Suprapubic skin (tissue), 4 donors: ENCODE measurements at places on chromosomes 3 and 15.

- DNase-seq = no peak
- no peaks in the 10 kb centered on the region for H3K27me3 ChIP-seq
- no peak overlapping the region for H3K4me3 ChIP-seq
These were observed 273.0 kb upstream of the COL8A1 start for GRCh38 chr3:99365396-99365795.

- H3K4me3 ChIP-seq = no peak overlapping the region
- H3K36me3 ChIP-seq = peaks cover 6% of the 10 kb centered on the region
- peaks cover 12% of the 10 kb centered on the region for H3K4me1 ChIP-seq
- no peak overlapping the region for H3K27ac ChIP-seq
- DNase-seq = no peak
These were observed 5.9 kb downstream of the FAM162A start for GRCh38 chr3:122389892-122390291.

GRCh38 chr3:160648701-160649100 is 28.3 kb upstream of the ARL14 start:
- no peaks in the 10 kb centered on the region for H3K27me3 ChIP-seq
- DNase-seq = no peak
- no peaks in the 10 kb centered on the region for H3K4me1 ChIP-seq
- H3K4me3 ChIP-seq = no peak overlapping the region
- H3K36me3 ChIP-seq = no peaks in the 10 kb centered on the region

GRCh38 chr3:68288085-68288484 is 633.7 kb upstream of the SUCLG2 start:
- no peak overlapping the region for H3K27ac ChIP-seq
- no peaks in the 10 kb centered on the region for H3K36me3 ChIP-seq
- H3K27me3 ChIP-seq = no peaks in the 10 kb centered on the region

DNA sequence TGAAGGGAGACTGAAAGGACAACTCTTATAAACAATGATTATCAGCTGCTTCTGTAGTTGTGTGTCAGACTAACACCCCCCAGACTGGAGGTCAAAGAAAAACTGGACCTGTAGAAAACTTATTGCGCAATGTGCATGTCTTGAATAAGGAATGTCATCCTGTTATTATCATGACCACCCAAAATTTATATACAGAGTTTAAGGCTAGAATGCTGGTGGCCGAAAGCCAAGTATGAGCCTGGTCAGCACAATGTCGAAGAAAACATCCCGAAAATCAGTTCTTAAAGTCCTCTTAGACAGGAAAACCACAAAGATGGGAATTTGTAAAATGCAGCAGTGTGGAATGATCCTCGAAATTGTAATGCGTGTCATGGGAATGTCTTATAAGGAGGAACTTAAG is 29.3 kb downstream of the RFTN1 start:
- H3K4me3 ChIP-seq = no peak overlapping the region
- no peaks in the 10 kb centered on the region for H3K36me3 ChIP-seq
- H3K4me1 ChIP-seq = peaks cover 18% of the 10 kb centered on the region
- no peak for DNase-seq
